ENCODE measurements at places on chromosomes 1 and 21.

- DNase-seq: no peak
Observed at GRCh38 chr1:108854221-108855019, 2.5 kb downstream of the AKNAD1 start.

GRCh38 chr1:1669468-1670440 lies 10.9 kb upstream of the CDK11B start:
- DNase-seq: no peak

GRCh38 chr1:33433509-33434362 lies 2.8 kb upstream of the PHC2 start:
- no peak for DNase-seq

GRCh38 chr1:53556657-53557227 lies 97.5 kb downstream of the DMRTB1 start:
- DNase-seq: no peak
